ENCODE measurements at places on chromosomes 11 and 22.

- DNase-seq: peak; percentile 55
These were observed 33.8 kb upstream of the SLC35C1 start for GRCh38 chr11:45771193-45771565.

DNA sequence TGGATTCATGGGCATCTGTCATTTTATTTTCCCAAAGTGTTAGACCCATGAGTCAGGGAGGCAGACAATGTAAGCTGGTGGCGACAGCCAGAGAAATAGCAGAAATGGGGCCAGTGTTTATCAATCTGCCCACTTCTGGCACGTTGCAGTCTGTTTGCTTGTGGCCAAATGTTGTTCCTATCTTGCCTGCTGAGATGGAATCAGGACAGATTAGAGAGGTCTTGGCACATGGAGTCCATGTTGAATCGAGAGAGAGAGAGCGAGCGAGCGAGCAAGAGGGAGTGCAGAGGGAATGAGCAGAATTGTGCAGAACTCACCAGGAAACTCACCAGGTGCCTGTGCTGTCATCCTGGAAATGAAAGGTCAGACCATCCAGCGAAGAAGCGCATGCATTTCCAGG, 21.9 kb upstream of the PARVG start:
- DNase-seq: no peak

GRCh38 chr11:64865286-64866172, 12.9 kb downstream of the EHD1 start:
- DNase-seq: no peak

- DNase-seq: no peak
These were observed 2.2 kb downstream of the MRTFA start for GRCh38 chr22:40634119-40634903.

DNA sequence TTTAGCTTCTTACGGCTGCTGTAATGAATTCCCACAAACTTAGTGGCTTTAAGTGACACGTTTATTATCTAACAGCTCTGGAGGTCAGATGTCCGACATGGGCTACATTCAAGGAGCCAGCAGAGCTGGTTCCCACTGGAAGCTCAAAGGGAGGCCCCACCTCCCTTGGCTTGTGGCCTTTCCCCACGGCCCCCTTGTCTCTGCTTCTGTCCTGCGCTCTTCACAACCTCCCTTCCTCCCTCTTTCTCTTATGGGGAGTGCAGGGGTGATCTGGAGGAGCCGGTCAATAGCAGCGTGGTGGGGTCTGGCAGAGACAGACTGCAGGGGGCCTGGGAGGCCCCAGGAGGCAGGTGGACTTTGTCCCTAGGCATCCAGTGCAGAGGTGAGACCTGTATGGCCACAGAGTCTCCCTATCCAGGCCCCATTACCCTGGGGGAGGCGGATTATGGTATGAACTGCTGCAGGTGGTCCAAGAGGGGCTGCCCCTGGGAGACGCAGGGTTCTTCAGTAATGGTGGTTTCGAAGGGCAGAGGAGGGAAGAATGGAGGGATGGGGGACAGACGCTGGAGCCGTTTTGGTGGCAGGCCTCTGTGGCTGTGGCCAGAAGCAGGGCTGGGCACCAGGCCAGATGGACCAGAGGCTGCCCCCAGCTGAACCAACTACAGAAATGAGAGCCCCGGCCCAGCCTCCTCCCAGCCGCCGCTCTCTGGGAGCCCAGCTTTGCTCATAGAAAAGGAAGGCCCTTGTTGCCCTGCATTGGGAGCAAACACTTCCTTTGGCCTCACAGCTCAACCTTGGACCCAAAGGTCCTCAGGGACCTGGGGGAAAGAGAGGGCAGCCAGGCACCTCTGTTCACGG, 30.7 kb upstream of the KCNQ1OT1 start:
- no peak for DNase-seq

DNA sequence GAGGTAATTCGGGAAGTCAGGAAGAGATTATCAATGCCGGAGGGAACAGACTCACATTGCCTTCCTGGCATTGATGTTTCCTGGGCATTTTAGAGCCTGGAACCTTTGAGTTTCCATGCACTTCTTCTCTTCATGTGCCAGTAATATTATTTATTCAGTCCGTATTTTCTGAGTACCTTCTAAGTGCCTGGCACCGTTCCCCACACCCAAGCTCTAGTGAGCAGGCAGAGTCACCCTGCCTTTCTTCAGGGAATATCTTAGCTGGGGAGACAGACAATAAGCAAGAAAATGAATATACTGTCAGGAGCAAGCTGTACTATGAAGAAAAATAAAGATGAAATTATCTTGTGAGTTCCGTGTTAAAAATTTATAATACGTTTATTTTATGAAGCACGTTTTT, 136.2 kb upstream of the SEZ6L start:
- no peak for DNase-seq

- DNase-seq: peak; percentile 91
These were observed at the start of gene MEI1 for GRCh38 chr22:41699264-41700107. MEI1 (plus strand) TSS chr22:41699503; CDS start chr22:41699539, 36 bp downstream.

All from CD4-positive, alpha-beta T cell treated with Interferon gamma for 1 hour (primary cell).